Mesothelial cell of epicardium (in vitro differentiated cells): ENCODE measurements at places on chromosomes 16 and 17.

DNA sequence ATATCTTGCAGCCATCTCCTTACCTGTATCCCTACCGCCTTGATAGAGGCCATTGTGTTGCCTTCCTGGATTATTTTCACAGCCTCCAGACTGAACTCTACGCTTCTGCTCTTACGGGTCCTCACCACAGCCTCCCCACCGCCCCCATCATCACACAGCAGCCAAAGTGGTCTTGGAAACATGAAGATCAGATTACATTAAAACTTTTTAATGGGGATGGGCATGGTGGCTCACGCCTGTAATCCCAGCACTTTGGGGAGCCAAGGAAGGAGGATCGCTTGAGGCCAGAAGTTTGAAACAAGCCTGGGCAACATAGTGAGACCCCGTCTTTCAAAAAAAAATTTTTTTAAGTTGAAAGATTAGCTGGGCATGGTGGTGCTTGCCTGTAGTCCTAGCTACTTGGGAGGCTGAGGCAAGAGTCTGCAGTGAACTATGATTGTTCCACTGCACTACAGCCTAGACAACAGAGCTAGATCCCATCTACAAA is 150.5 kb downstream of the NPIPB5 start:
- DNase-seq: no peak

- DNase-seq: no peak
These were observed 63.7 kb upstream of the MRTFB start for GRCh38 chr16:14007450-14007849.

DNA sequence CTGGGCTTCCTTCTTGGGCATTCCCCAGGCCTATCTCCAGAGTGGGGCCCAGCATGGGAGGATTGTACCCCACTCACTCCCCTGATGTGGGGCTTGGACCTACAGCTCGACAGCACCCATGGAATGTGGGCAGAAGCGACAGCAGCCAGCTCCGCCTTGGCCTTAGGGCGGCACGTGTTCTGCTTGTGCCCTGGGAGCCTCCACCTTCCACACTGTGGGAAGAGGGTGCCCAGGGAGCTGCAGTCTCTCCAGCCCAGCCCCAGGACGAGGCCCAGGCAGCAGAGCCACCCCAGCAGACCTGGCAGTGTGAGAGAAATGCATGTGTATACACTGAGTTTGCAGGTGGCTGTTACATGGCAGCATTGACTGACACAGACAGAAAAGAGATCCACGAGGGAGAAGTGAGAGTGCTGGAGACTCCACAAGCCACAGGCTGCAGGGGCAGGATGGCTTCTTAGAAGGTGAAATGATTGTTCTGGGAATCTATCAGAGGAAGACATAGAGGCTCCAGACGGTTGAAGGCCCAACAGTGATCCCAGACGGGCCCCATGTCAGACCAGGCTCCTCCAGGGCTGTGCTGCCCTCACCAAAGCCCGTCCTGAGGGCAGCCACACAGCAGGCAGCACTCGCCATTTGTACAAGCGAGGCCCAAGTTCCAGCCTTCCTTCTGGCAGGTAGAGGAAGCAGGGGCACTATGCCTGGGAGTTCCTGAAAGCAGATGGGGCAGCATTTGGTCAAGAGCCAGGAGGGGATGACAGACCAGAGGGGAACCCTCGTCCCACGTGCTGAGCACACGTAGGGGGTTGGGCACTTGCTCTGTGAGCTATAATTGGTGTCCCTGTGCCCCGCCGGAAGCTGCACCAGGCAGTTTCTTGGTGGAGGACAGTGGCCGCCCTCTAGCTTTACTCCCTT is 2.8 kb upstream of the DNASE1 start:
- DNase-seq: no peak

GRCh38 chr17:61766520-61766919 is 96.8 kb downstream of the BRIP1 start:
- no peak for DNase-seq

DNA sequence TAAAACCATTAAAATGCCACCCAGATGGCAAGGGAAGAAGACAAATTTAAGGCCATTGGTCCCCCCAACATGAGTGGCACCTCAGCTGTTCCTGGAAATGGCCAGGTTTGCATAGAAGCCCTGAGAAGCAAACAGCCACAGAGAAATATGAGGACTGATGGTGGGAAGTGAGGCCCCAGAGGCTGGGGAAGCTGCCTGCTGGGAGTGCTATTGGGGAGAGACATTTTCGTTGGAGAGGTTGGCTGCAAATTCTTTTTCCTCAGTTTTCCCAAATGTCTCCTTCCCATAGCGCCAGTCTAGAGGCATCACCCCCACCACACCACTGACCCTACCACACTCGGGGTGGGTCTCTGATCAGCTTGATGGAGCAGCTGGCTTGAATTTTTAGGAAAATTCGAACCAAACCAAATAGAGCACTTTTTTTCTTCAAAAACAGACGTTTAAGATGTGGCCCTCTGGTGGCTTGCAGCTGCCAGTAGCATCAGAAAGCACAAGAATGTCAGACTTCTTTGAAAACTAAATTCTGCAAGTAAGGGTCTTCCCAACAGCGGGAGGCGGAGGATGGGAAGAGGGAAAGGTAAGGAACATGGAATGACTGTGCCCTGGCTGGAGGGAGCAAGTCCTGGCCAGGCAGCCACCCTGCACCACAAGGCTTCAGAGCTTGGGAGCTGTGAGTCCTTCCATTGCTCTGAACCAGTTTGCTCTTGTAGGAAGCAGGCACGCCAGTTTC is 13.2 kb upstream of the SLC12A3 start:
- DNase-seq: no peak

GRCh38 chr16:75058806-75059205 is 57.8 kb downstream of the LDHD start:
- DNase-seq: no peak

DNA sequence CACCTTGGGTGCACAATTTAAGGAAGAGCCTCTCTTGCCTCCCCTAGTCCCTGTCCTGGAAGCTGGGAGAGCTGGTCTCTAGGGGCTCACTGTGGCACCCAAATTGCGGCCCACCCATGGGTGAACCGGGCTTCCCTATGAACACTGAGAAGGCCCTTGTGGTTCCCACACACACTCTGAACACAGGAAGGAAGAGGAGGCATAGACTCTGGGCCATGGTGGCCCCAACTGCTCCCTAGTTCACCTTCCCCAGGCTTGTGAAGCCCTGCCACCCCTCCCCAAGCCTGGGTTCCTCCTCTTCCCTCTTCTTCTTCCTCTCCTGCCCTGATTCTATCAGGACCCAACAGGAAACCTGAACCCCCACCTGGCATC is 10.5 kb downstream of the SREBF1 start:
- no peak for DNase-seq

DNA sequence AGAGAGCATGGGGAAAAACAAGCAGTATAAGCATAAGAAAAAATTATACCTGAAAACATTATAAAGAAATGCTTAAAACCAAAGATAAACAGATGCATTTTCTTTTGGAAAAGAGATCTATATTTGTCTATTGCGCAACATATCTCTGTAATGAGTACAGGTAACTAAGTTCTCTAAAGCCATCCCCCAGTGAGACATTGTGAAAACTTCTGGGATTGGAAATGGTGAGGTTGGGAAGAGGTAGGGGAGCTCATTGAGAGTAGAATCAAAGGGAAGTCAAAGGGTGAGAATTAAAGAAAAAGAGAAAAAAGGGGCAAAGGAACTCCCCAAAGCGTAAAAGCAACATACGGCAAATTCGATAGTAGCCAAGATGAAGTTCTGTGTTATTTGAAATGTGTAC is 257.9 kb upstream of the RBFOX1 start:
- DNase-seq: no peak

- no peak for DNase-seq
These were observed 18.0 kb downstream of the CBFA2T3 start for GRCh38 chr16:88959022-88959421.

GRCh38 chr17:81518785-81519283 is 6.2 kb upstream of the ACTG1 start:
- peak; percentile 17 for DNase-seq

DNA sequence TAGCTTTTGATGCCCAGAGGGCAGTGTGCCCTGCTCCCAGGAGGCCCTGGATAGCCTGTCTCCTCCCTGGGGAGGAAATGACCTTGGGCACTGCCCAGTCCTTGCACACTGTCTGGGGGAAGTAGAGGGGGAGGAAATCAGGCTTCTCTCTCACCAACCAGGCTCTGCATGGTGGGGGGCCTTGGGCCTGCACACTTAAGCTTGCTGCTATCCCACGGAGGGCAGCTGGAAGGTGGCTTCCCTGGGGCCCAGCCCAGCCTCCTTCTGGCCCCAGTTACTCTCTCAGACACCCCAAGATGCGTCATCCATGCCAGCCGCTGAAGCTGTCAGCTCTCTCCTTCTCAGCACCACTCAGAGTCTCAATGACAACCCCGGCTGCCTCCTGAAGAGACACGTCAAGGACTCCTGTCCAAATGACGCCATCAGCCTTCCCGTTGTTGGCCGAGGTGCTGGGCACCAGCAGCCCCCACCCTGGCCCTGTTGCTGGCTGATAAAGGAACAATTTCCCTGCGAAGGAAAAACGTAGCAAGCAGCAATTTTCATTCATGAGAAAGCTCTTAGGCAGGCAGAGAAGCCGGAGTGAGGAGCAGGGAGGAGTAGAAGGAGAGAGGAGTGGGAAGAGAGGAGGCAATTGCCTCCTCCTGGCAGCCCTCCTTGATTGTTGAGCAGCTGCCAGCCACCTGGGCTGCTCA is 95.5 kb downstream of the SDK2 start:
- no peak for DNase-seq

GRCh38 chr16:72928090-72928981 is 119.6 kb downstream of the ZFHX3 start:
- DNase-seq: no peak

DNA sequence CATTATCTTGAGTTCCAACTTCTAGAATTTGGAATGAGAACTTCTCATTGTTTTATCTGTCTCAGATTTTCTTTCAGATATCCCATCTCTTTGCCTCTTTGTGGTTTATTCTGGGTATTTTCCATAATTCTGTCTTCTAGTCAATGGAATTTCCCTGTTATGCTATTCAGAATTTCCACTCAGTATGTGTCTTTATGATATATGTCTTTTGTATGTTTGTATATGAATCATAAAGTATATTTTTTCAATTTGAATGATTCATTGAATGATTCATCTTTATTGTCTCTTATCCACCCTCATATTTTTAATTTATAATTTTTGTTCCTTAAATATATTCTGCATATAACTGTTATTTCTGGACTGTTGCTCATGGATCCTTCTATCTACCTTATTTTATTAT is 729.7 kb upstream of the GOT2 start:
- DNase-seq: no peak

DNA sequence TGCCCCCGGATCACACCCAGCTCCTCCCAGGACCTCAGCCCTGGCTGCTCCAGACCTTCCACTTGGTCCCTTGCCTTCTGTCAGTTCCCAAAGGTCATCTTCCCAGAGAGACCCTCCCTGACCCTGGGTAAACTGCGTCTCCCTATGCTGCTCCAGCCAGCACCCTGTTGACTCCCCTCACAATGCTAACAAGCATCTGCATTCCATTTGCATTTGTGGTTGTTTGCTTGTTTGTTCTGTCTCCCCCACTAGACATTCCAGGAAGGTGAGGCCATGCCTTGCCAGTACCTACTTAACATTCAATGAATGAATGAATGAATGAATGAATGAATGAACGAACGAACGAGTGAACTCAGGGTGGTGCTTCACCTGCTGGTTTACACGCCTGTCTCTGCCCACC is 171.2 kb downstream of the WSCD1 start:
- no peak for DNase-seq

GRCh38 chr16:10681310-10682308 is 13.1 kb downstream of the TEKT5 start:
- DNase-seq: no peak

- DNase-seq: peak; percentile 20
These were observed 72.6 kb upstream of the CDH5 start for GRCh38 chr16:66293932-66294331.

DNA sequence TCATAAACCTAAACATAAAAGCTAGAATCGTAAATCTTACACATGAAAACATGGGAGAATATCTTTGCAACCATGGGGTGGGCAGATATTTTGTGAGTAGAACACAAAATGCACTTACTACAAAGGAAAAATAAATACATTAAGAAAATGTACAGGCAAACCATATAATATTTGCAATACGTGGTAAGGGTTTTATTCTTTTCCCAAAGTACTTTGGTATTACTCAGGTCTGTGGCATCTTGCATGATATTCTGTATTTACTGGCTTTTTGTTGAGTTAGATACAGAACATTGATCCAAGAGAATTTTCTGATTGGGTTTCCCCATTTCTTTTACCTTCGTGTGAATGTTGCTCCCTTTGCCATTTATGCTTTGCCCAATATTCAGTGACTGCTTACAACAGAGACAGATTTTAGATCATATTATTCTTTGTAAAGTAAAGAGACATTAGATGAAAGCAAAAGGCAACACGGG is 33.0 kb upstream of the ARHGAP17 start:
- DNase-seq: no peak

- DNase-seq: peak; percentile 32
These were observed 229.3 kb downstream of the C16orf78 start for GRCh38 chr16:49602976-49603310.

DNA sequence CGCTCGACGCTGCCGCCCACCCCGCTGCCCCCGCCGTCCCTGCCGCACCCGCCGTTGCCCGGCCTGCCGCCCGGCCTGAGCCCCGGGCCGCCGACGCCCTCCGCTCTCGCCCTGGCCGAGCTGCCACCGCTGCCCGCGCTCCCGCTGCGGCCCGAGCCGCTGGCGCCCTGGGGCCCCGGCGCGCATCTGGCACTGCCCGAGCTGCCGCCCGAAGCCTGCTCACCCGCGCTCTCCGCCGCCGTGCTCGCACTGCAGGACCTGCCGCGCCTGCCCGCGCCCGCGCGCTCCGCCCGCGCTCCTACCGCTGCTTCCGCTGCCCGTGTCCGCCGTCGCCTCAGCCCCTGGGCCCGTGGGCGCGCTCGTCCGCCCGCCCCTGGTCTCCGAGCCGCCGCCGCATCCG is 8.4 kb upstream of the CLDN9 start:
- DNase-seq: no peak

DNA sequence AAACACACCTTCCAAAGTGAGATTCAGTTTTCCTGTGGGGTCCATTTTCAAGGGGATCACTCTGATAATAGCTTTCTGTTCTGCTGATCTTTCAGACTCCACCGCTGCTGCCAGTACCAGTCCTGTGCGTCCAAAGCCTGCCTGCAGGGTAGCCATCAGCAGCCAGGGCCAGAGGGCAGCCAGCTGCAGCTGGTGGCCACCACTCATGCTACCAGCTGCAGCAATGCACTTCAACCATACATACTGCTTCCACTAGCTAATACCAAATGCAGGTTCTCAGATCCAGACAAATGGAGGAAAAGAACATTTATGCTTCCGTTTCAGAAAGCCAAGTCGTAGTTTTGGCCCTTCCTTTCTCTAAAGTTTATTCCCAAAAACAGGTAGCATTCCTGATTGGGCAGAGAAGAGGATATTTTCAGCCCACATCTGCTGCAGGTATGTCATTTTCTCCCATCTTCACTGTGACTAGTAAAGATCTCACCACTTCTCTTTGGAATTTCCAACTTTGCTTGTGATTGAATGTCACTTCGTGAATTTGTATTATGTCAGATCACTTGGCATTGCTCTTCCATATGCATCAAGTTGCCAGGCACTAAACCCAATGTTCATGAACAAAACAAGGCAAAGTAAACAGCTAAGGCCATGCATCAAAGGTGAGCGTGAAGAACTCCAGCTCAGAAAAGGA is 1.8 kb downstream of the RNF43 start:
- no peak for DNase-seq

GRCh38 chr17:35716897-35717465 is 14.5 kb upstream of the RASL10B start:
- DNase-seq: no peak

GRCh38 chr17:47367257-47367656 is 43.5 kb downstream of the EFCAB13 start:
- DNase-seq: no peak
